COR-L47 (cell line): ENCODE measurements at places on chromosomes 2 and 18.
A peak's percentile ranks its signal among the peaks of the same experiment; 100 is the strongest.

DNA sequence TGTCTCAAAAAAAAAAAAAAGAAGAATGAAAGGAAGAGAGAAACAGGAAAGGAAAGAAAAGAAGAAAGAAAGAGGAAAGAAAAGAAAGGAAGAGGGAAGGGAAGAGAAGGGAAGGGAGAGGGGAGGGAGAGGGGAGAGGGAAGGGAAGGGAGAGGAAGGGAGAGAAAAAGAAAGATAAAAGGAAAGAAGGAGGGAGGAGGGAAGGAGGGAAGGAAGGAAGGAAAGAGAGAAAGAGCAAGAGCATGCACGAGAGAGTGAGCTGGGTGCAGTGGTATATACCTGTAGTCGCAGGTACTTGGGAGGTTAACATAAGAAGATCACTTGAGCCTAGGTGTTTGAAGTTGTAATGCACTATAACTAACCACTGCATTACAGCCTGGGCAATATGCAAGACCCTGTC is 6.6 kb upstream of the BAZ2B start:
- no peak for DNase-seq

DNA sequence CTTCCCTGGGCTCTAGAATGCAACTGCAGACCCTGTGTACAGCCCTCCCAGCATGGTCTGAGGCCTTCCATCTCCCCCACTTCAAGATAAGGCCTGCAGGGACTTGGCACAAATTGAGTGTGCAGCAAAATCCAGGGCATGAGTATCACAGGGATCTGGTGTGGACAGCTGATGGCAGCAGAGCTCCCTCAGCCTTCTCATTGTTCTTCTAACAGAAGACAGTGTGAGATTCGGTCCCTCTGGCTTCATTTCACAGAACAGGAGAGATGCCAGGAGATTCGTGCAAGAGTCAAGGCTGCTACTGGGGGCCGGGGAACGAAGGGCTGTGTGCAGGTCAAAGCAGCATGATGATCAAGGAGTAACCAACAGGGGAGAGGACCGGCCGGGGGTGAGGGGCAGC is 85.8 kb downstream of the UXS1 start:
- no peak for DNase-seq

- DNase-seq = no peak
Measured at GRCh38 chr2:136750065-136750464, 15.3 kb upstream of the THSD7B start.

DNA sequence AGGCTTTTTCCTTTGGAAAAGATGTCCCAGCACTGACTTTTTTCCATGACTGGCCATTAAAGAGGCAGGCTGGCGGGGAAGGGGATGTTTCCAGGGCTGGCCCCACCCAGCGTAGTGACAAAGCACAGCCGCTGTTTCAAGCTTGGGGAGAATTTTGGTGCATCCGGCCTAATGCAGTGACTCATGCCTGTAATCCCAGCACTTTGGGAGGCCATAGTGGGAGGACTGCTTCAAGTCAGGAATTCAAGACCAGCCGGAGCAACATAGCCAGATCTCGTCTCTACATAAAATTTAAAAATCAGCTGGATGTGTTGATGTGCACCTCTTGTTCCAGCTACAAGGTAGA is 78.0 kb upstream of the SH3BP4 start:
- no peak for DNase-seq

DNA sequence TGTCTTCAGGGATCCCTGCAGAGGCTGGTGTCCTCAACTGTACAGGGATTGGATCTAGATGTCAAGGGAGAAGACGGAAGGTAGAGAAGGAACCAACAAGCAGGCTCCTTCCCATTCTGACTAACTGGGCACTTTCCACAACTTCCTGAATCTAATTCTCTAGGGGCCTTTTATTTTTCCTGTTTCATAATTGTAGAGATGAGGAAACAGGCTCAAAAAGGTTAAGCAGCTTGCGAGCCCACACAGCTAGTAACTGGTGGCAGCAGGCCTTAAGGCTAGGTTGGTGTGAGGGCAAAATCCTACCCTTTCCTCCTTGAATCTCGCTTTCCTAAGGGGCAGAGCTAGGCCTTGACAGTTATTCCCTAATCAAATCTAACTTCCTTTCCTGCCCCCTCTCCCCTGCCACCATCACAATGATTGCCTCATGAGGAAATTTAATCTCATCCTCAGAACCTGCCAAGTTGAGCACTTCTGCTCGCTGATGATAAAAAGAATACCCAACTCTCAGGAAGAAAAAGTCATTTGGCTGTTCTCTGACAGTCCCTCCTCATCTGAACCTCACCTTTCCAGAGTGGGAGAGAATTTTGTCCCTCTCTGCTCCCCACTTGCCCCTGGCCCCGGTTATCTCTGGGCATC is 35.7 kb upstream of the POLE4 start:
- no peak for DNase-seq

DNA sequence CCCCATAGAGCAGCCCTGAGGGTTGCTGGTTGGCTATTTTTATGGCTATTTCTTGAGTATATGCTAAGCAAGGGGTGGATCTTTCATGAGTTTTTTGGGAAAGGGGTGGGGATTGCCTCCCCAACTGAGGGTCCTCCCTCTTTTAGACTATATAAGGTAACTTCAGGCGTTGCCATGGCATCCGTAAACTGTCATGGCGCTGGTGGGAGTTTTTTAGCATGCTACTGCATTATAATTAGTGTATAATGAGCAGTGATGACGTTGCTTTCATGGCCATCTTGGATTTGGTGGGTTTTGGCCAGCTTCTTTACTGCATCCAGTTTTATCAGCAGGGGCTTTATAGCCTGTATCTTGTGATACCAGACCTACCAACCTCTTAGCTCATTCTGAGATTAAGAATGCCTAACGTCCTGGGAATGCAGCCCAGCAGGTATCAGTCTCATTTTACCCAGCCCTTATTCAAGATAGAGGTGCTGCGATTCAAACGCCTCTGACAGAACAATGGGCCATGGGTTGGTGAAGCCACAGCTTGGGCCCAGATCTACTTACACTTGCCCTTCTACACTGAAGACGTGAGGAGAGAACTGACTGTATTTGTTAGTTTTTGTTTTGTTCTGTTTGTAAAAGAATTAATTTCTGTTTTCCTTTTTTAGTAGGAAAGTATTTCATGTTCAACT is 53.8 kb upstream of the TMEM163 start:
- no peak for DNase-seq

DNA sequence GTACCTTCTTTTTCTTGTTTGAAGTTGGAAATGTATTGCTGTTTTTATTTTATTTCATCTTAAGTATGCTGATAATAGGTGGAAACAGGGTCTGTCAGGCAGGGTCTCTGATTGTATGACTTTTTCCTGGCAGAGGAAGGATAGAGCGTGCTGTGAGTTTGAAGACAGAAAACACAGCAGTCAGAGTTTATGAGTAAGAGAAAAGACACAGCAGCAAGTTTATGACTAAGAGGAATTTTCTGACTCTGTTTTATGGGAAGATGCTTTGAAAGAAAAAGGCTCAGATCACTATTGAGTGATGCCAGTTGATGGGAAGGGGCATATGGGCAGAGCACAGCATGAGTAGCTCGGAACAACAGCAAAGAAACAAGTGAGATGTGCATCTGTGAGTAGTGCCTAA is 379.1 kb downstream of the MEIS1 start:
- no peak for DNase-seq

DNA sequence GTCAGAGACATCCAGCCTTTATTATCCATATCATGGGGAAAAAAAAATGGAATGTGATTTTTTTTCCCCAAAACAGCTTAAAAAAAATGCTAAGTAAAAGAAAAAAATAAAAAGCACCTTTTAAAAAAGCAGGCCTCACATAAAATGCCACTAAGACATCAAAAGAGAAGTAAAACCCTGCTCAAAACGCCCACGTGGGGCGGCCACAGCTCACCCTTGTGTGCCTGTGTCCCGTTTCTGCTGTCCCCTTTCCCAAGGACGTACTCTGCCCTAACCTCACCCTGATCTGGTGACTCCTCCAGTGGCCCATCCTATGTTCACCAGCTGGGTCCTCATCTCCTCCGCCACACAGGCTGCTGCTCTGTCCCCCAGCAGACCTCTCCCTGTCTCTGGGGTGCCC is 125.4 kb downstream of the NEDD4L start:
- no peak for DNase-seq

DNA sequence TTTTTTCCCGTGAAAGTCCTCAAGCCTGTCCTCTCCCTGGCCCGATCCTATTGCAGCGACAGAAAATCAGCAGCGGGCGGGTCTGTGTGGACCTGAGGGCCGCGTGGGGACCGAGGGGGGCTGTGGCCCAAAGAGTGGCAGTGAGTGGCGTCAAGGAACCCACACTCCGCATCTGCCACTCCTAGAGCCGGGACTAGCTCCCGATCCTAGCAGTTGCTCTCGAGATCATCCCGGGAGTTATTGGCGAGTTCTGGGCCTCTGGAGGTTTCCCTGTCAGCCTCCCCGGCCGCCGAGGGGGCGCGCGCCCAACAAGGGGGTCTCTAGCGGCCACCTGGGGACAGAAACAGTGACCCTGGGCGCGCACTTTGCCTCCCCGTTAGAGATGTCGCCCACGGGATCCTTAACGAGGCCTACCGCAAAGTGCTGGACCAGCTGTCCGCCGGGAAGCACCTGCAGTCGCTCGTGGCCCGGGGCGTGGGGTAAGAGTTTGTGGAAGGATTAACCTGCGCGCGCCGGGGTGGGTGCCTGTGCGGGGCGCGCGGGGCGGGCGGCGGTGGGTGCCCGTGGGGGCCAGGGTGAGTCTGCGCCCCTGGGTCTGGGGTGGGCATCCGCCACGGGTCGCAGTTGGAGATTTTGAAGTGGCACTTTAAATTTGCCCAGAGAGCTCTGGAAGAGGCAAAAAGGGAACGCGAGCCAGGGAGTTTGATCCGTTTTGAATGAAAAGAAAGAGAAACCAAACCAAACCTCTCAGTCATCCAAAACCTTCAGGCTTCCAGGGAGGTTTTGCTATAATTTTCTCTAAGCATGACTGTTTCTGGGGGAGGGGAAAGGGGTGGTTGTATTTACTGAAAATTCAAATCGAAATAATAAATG is 3.5 kb downstream of the ADCYAP1 start:
- peak; percentile 26 for DNase-seq

DNA sequence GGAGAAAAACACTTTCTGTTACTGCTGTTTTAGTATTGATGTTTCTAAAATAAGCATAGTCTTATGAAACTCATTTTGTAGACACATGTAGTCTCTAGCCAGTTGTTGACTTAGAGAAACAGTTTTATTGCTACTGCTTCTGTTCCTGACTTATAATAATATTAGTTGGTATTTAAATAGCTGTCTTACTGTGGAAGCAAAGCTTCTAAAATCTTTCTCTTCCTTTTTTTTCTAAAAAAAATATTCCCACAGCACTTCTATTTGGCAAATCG is 121.8 kb downstream of the MTX2 start:
- DNase-seq = no peak

- DNase-seq = no peak
Measured at GRCh38 chr2:230664128-230664527, 48.5 kb upstream of the CAB39 start.

GRCh38 chr18:681985-682384 is 24.5 kb downstream of the TYMS start:
- DNase-seq = no peak

DNA sequence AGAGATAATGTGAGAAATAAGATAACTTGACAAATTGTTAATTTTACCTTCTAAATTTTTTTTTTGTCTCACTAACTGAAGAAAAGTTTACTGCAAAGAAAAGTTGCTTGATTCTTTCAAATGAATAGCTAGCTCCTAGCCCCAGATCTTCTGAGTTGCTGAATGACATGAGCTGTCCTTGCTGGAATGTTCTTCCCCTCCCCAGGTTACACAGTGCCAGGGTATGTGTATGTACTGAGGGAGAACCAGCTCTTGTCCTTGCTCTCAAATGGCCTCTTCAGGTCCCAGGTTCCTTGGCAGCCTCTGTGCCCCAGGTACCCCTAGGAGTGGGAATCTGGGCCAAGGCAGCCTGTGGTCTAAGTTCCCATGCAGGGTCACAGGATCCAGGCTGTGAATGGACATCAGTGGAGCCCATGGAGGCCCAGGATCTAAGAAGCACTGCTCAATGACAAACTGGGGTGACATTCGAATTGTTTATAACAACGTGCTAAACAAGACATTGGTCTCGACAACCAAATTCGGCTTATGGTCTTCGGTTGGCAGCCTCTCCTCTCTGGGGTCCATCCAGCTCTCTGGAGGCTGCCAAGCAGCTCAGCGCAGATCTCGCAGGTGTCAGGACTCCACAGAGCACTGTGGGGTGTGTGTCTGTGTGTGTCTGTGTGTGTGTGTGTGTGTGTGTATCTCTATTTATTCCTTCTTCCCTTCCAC is 17.1 kb upstream of the INO80C start:
- DNase-seq = no peak

- no peak for DNase-seq
Measured at GRCh38 chr2:203500297-203500696, 34.8 kb downstream of the RAPH1 start.
